ENCODE measurements at places on chromosomes 4 and X. TPM values are rescaled to one million over a fixed set of nuclear protein-coding genes. Genes with fewer than 3 reads are reported as not detected.

The WDR45 gene
- 67.1 TPM for total RNA-seq

The KLB gene
- 0.30 TPM for total RNA-seq

DNA sequence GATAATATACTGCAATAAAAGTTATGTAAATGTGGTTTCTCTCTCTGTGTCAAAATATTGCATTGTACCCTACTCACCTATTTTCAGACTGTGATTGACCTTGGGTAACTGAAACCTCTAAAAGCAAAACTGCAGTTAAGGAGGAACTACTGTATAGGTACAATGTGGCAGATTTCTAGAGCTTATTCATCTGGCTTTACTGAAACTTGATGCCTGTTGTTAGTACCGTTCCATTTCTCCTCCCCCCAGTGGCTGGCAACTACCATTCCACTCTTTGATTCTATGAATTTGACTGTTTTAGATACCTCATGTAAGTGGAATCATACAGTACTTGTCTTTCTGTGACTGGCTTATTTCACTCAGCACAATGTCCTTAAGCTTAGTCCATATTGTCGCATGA, 61.9 kb downstream of the HOPX start:
- DNase-seq: no peak

The SPANXC gene
- not detected for total RNA-seq

DNA sequence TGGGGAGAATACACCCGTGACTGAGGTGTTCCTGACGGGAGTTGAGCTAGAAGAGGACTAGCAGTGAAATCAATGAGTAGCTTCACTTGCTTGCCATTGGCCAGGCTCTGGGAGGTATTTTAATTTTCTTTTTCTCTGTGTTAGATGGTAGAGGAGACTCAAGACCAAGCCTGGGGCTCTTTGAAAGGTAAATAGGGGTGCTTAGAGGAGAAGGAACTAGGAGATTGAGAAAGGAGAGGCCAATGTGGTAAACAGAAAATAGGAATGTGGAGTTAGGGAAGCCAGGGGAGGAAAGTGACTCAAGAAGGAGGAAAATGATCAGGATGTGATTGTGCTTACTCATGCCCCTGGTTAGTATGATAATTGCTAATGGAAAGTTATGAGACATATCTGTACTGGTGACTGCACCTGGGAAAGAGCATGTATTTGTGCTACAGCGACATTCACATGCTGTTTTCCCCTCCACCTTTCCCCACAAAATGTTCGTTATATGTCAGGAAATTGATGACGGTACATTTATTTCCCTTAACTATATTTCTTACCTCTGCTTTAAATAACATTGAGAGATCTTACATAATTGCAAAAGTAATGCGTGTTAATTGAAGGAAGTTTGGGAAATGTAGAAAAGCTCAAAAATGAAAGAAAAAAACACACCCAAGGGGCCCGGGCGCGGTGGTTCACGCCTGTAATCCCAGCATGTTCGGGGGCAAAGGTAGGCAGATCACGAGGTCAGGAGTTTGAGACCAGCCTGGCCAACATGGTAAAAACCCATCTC, 16.9 kb upstream of the LRBA start:
- no peak for DNase-seq

- DNase-seq: no peak
Measured at GRCh38 chrX:152861116-152861515, 30.3 kb downstream of the NSDHL start.

GRCh38 chrX:50430917-50431575, 39.6 kb downstream of the DGKK start:
- DNase-seq: no peak

DNA sequence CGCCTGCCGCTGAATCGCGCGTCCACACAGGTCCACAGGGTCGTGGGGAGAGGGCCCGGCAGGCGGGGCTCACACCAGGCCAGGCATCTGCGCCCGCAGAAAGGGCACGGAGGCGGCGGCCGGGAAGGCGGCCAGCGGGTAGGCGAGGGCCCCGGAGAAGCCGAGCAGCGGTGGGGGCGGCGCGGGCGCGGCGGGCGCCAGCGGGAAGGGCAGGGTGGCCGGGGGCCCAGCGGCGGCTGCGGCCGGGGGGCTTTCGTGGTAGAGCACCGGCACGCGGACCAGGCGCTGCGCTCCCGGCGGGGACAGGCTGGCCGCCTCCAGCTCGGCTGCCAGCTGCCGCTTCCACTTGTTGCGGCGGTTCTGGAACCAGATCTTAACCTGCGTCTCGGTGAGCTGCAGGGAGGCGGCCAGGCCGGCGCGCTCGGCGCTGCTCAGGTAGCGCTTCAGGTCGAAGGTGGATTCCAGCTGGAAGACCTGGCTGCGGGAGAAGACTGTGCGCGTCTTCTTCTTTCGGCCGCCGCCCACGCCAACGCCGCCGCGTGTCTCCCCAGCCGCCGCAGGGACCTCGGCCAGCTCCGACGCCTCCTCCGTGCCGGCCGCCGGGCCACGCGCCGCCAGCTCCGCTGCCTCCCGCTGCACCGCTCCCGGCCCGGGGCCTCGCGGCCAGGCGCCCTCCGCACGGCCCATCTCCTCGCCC, 3.9 kb downstream of the HMX1 start:
- no peak for DNase-seq

DNA sequence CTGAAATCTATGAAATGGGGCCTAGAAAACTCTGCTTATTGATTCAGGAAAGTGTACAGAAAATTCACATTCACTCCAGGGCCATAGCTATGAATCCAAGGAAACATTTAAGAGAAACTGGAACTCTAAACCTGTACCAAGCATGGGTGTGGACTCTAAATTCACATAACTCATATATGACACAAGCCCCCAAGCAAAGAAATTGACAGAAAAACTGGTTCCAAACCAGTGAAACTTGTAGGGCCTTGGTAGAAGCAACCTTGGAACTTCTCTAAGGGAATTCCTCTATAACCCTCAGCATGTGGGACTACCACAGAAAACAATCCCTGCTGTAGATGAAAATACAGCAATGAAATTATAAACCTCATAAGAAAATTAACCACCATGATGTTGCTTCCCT, 106.6 kb upstream of the NRK start:
- no peak for DNase-seq

DNA sequence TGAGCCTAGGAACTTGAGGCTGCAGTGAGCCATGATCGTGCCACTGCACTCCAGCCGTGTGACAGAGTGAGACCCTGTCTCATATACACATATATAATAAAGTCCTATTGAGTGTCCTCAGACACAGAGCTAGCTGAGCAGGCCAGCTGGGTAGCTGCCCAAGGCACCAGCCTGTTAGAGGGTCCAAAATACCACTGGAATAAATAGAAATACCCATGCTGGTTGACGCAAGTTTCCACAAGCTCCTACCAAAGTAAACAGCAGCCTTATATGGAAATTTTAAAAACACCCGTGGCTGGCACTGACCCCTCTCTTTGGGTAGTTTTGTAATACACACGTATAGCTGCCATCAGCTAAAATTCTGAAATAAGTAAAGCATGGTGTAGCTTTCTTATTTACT, 348.6 kb downstream of the BCOR start:
- DNase-seq: no peak

DNA sequence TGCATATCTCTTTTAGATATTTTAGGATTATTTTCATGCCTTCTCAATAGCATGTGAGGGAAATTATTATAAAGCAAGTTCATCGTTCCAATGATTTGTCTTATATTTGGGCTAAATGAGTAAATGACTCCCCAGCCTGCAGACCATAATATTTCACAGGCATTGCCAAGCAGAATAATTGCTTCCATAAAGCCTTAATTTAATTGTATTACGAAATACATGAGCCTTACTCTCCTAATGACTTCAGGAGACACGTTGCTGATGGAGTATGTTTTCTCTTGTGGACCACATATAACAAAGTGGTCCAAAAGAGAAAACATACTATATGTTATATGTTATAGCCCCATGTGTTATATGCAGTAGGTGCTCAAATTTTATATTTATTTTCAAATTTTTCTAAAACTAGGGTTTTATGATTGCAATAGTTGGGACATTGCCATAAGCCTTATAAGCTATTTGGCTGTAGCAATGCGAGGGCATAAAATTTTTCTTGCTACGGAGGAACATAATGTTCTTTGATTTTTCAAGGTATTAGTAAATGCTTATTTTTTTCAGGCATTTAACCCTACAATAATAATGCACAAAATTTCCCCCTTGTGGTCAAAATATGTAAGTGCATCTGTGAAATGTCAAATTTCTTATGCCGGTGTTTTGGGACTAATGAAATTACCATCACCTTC, 26.2 kb upstream of the TMPRSS11D start:
- no peak for DNase-seq

The GALNT7 gene
- total RNA-seq: 5.1 TPM

GRCh38 chr4:173769568-173769967, 239.5 kb upstream of the HAND2 start:
- DNase-seq: no peak

DNA sequence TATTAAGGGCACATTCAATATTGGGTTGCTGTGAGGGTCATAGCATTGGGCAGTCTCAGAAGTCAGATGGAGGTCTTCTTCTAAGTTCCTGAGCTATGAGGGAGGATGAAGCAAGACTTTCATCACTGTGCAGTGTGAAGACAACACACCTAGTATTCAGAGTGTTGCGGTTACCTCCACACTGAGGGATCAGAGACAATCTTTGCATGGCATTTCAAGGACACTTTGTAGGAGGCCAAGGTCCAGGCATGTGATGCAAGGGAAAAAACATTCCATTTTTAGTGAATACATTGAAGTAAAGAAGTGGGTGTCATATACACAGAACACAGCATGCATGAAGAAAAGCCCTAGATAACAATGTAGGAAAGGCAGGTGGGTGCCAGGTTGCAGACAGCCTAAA, 481.2 kb upstream of the DIPK2B start:
- no peak for DNase-seq

DNA sequence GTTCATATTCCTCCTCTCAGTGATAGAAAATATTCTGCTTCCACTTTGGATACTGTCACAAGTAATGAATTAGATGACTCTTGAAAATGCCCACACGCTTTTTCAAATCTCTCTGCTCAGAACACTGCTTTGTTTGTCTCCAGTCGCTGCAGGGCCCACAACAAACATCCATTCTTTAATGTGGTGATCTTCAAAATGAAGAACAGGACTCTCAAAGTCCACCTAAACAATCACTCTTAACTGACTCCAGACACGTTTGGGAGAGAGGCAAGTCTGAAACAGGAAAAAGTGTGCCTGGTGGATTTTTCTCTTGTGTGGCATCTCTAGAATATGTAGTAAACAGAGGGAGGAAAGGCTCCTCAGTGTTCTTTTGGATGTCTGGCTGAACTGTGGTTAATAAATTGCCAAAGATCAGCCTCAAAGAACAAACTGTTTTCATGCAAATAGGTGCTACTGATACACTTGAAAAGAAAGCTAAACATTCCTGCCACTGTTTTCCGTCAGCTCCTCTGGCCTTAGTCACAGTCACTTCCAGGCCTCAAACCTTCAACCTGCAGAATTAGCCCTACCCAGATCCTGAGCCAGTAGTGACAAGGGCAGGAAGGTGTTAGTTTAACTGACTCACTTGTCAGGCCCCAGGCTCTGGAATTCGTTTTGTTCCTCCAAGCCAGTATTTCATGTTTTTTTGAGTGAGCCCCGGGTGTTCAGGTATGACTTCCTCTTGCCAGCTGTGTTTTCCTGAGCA, 259.6 kb upstream of the GPC4 start:
- DNase-seq: no peak

DNA sequence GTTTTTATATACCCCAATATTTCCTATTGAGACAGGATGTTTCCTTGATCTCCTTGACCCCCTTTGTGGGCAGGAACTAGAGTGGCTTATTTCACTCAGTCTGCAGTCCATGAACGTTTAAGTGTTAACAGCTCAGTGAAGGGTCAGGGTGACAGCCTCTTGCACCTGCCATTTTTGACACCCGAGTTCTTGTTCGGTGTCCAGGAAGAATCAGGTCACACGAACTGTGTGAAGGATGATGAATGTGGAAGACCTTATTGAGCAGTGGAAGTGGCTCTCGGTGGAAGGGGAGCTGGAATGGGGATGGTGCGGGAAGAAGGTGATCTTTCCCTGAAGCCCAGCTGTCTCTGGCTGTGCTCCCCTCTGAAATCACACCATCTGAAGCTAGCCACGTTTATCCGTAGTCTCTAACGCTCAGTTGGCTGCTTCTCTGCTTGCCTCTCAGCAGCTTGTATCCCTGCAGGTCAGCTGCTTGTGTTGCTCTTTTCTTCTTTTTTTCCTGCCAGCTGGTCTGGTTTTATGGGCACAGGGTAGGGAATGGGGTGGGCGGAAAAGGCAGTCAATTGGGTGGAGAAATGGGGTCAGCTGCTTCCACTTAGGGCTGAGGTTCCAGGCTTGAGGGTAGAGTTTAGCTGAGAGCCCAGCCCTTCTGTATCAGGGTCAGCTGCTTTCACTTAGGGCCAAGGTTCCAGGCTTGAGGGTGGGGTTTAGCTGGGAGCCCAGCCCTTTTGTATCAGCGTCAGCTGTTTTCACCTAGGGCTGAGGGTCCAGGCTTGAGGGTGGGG, 29.0 kb upstream of the CCNG2 start:
- no peak for DNase-seq

- no peak for DNase-seq
Measured at GRCh38 chrX:46770000-46770816, 11.3 kb upstream of the SLC9A7 start.

DNA sequence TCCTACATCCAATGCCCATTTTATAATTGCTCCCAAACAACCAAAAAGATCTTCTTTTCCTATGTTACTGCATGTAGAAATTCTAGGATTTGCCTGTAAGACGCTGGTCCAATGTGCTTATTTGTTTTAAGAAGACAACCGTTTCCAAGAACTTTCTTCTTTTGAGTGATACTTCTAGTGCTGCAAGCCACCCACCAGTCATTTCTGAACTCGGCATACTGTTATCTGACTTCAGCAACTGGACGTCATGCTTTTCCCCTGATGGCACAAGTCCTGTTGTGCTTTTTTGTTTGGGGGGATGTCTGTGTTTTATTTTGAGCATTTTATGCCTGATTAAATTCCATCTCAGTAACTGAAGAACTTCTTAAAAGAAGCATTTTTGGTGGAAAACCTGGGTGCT, 16.0 kb upstream of the RAP1GDS1 start:
- DNase-seq: no peak

- DNase-seq: no peak
Measured at GRCh38 chrX:121781991-121782390, 734.6 kb downstream of the GLUD2 start.

The FAM133A gene
- not detected for total RNA-seq

- no peak for DNase-seq
Measured at GRCh38 chr4:128286474-128287058, 1.0 kb downstream of the PGRMC2 start.

DNA sequence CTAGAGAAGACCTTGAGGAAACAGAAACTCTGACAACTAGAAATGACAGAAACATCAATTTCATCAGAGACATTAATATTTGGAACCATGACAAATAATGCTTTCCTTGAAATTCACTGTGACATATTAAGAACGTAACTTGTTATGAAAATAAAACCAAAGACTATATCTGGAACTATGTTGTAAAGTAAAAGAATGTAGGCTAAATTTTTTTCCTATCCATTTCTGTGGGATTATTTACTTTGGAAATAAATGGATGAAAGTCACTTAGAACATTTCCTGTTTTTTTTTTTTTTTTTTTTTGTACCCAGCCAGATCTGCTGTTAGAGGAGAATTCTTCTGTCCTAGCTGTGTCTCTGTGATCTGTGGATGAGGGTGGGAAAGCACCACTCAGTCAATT, 255.9 kb downstream of the SPRY1 start:
- DNase-seq: no peak

- no peak for DNase-seq
Measured at GRCh38 chr4:100985576-100985975, 361.8 kb downstream of the PPP3CA start.

All from Right ventricle myocardium inferior (tissue), 1 donor.